ENCODE measurements at places on chromosomes 7 and 10. TPM values are rescaled to one million over a fixed set of nuclear protein-coding genes. Genes with fewer than 3 reads are reported as not detected.

DNA sequence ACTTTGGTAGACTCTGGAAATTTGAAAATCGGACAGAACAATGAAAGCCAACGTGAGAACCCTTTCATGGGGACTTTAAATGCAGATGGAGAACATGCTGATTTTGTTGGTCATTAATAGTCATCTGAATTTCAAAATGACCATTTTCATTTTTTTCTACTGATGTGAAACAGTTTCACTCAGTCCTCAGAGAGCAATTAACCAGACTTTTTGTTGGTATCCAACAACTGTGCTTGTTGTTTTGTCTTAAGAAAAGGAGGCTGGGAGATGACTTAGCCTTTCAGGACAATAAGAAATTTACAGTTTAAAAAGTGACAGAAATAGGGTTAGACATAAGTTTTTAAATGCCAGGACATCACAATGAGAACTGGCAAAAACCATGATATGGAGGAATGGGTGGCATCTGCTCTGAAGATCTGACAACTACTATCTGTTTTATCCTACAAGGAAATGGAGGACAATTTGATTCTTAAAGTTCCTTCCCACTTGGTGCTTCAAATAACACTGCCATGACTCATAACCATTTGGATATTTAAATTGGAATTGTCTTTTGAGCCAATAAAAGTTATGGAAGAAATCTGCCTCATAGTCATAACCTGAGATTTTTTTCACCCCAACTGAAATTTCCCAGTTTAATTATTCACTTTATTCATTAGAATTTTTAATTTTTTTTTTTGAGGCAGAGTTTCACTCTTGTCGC, 87.2 kb upstream of the HPS1 start:
- no peak for DNase-seq

Gene FOXI2
- not detected for total RNA-seq

Gene C10orf53
- total RNA-seq = not detected

- no peak for DNase-seq
Observed at GRCh38 chr10:77187376-77187999, 450.1 kb downstream of the KCNMA1 start.

DNA sequence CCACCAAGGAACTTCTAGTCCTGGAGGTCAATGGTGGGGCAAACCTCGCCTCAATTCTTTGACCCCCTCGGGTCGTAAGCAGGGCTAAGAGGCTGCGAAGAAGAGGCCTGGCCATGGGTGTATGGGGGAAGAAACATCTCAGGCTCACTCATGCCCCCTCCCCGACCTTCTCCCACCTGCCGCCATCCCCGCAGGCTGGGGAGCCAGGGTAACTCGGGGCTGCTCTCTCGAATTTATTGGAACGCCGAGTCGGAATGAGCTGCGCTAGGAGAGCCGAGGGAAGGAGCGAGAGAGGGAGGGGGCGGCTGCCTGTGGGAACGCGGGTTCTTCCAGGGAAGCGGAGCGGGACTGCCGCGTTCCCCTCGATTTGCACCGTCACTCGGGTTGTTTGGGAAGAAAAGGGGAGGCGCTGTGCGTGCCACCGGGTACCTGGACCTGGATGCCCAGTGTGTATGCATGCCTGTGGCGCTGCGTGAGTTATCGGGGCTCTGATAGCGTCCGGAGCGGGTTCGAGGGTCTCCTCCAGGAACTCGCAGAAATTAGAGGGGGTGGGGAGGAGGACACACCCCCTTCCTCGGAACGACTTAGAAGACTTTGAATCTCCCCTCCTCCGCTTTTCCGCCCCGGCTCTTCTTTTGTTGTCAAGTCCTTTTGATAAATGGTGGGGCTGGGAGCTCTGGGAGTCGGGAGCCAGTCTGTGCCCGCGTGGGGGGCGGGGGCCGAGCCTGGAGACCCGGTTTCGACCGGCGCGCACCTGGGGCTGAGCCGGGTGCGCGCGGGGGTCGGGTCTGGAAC, 1.8 kb upstream of the ZNF503 start:
- DNase-seq = no peak

Gene PURB
- 28.5 TPM for total RNA-seq

DNA sequence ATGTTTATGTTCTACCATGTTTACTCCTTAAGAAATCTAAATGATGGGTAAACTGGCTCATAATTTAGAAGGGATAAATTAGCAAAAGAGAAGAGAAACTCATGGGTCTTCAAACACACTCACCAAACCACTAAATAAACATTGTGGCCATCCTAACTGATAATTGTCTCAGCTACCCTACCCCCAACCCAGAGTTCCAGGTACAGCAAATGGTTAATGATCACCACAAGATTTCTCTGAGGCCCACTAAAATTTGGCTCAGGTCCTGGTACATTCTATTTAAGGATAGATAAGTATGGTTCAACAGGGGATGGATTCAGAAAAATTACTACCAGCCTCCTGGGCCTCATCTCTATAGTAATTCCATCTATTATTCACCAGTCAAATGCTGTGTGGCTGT, 21.4 kb downstream of the SLC25A13 start:
- DNase-seq = no peak

DNA sequence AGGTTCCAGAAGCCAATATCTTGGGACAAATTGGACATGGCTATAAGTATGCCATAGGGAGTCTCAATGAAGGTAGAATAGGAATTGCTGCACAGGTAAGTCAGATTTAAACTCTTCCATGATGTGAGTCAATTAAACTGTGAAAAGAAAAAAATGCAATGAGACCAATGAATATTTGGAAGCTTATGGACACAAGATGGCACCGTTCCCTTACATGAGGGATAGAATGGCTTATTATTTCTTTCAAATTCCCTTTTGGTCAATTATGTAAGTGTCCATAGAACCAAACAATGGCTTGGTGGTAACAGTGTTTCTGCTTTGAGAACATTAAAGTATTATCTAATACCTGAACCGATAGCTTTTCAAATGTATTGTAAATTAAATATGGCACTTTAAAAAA, 35.6 kb downstream of the ACADSB start:
- DNase-seq = no peak

Gene ENKUR
- 3.0 TPM for total RNA-seq

GRCh38 chr7:36600314-36600682, 124.0 kb downstream of the AOAH start:
- no peak for DNase-seq

GRCh38 chr7:84193747-84194146, 842 bp downstream of the SEMA3A start:
- no peak for DNase-seq

GRCh38 chr10:7302392-7302906, 108.4 kb downstream of the SFMBT2 start:
- DNase-seq = no peak

GRCh38 chr7:155717010-155717744, 72.7 kb downstream of the RBM33 start:
- DNase-seq = no peak

Gene ELMO1
- total RNA-seq = 130 TPM

DNA sequence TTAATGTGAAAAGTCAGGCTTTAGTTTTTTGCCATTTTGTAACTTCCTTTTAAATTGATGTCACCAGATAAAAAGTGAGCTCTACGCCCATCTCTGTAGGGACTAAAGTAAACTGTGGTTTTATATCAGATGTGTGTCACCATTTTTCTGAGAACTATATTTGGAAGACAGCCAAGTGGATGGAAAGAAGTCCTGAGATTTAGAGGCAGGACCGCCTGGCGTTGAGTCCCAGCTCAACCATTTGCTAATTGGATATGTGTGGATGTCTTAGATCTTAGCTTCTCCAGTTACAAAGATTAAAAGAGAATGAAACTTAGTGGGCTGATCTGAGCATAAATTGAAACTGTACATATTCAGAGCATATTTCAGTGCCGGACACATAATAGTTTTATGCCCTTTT, 691.6 kb upstream of the CELF2 start:
- DNase-seq = no peak

DNA sequence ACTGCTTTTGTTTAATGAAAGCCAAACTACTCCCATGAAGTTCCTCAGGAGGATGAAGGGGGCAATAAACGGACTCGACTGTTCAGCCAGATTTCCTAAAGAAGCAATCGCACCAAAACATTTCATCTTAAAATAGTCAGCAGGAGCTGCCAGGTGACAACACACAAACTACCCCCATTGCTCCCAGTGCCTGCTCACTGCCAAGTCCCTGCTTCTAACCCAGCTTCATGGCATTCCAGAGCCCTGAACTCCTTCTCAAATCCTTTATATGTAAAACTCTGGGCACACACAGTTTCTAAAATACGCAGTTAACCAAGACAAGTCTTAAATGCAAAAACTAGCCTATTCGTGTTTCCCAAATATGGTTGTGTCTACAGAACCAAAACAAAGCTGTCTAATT, 110.0 kb downstream of the SORBS1 start:
- DNase-seq = no peak

GRCh38 chr10:90470966-90471365, 386.9 kb downstream of the HTR7 start:
- DNase-seq = no peak

GRCh38 chr10:44576702-44577191, 191.8 kb upstream of the CXCL12 start:
- DNase-seq = no peak

Gene AKR1B15
- not detected for total RNA-seq

DNA sequence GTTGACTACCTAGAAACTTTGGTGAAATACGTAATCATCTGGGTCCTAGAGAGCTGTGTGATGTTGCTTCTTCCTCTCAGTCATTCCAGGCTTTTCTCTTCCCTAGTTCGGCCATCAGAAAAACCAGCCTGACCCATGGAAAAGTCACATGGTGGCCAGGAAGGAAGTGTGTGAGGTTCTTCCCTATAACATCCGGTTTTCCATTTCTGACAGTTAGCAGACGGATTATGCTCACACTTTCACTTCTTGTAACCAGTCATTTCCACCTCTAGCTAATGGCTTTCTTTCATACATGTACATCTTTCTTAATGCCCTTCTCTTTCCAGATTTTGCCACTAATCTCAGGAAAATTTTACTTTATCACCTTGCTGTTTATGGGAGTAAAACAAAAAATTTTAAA, 110.0 kb upstream of the GLCCI1 start:
- DNase-seq = no peak

Gene CCDC146
- total RNA-seq = 25.6 TPM

- DNase-seq = no peak
Observed at GRCh38 chr7:149855361-149856305, 17.5 kb downstream of the ZNF862 start.

Gene TMEM270
- not detected for total RNA-seq

DNA sequence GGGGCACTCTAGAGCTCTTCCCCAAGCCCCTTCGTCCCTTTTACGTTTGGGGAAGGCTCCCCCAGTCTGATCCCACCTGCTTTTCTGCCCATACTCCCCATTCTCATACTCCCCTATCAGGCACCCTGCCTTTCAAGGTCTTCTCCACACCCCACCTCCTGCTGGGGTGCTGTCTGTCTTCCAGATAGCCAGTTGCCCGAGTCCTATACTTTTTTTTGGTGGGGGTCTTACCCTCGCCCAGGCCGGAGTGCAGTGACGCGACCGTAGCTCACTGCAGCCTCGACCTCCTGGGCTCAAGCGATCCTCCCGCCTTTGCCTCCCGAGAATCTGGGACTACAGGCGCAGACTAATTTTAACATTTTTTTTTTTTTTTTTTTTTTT, 775 bp upstream of the ABHD11 start:
- no peak for DNase-seq

GRCh38 chr7:111855161-111855841, 293.0 kb upstream of the IMMP2L start:
- DNase-seq = no peak

Gene FAM25A
- total RNA-seq = not detected

GRCh38 chr7:48183370-48183743, 12.1 kb downstream of the ABCA13 start:
- no peak for DNase-seq

DNA sequence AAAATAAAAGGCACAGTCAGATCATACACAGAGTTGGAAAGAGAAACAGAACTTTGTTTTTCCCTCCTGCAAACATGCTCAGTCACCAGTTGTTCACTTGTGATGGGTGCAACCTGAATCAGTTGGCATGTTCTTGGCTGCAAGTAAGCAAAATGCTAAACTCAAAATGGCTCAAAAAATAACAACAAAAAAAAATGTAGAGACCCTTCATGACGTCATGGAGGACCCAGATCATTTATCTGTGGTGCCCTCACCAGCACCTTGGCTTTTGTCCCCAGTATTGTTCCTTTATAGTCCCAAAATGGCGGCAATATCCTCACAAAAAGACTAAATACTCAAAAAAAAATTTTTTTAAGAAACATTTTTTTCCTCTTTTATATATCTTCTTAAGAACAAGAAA, 112.4 kb downstream of the CABCOCO1 start:
- DNase-seq = no peak

Gene UPK3B
- 5.3 TPM for total RNA-seq

DNA sequence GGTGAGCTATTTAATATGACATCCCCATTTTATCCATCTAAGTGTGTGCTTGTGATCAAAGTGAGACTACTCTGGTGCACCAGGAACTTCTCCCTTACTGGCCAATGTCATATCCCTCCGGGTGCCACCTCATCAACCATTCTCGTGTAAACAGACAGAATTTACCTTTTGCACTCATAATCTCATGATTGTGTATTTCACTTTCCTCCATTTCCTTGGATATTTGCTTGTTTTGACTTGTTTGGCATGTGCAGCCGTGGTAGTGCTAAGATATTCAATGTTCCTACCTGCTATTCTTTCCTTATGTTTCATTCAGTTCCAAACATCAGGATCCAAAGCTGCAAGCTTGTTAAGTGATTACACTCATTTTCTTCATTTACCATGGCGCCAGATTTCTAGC, 280.5 kb upstream of the SP8 start:
- no peak for DNase-seq

GRCh38 chr7:56447864-56448693, 331.9 kb upstream of the NUPR2 start:
- DNase-seq = no peak

GRCh38 chr10:69769395-69769992, 32.2 kb upstream of the COL13A1 start:
- no peak for DNase-seq

Gene AS3MT
- 0.75 TPM for total RNA-seq

GRCh38 chr7:1685000-1685624, 15.0 kb downstream of the ELFN1 start:
- no peak for DNase-seq
